H7 (cell line): ENCODE measurements at places on chromosomes 11 and 22.

DNA sequence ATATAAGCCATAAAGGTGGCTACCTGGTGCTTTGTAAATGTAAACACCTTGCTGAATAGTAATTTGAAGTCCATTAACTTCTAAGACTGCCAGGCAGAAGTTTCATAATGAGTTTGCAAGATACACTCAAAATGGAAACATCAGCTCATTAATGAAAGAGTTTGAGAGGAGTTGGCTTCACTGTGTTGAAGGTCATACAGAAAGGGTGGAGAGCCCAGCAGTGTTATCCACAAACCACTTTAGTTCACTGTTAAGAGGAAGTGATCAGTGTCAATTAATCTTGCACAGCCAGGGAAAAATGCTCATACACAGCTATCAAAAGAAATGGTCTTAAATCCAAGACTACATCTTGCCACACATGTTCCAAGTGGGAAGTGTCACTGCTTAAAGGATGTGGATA is 689.4 kb downstream of the JRKL start:
- DNase-seq = no peak

- DNase-seq = no peak
Measured at GRCh38 chr11:131938351-131938751, 567.9 kb downstream of the NTM start.

DNA sequence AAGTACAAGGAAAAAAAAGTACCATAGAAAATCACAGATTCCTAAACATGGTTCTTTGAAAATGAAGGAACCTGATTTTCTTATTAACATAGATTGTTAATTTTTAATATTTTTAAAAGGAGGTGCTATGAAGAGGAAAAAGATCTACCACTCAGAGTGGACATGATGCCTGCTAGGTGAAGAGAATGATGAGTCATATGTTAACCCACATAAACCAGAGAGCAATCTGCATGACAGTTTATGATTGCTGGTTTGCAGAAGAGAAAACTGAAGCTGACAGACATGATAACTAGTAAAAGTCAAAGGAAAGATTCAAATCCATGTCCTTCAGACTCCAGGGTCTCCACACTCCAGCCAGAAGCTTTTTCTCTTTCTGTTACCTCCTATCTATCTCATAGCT is 1231.7 kb downstream of the LRRC4C start:
- no peak for DNase-seq

- DNase-seq = no peak
Measured at GRCh38 chr22:24440270-24440717, 12.9 kb downstream of the ADORA2A start.

GRCh38 chr11:64089027-64089360 is 53.3 kb downstream of the FLRT1 start:
- peak; percentile 61 for DNase-seq

GRCh38 chr11:119027561-119028345 is 2.9 kb downstream of the SLC37A4 start:
- DNase-seq = no peak

DNA sequence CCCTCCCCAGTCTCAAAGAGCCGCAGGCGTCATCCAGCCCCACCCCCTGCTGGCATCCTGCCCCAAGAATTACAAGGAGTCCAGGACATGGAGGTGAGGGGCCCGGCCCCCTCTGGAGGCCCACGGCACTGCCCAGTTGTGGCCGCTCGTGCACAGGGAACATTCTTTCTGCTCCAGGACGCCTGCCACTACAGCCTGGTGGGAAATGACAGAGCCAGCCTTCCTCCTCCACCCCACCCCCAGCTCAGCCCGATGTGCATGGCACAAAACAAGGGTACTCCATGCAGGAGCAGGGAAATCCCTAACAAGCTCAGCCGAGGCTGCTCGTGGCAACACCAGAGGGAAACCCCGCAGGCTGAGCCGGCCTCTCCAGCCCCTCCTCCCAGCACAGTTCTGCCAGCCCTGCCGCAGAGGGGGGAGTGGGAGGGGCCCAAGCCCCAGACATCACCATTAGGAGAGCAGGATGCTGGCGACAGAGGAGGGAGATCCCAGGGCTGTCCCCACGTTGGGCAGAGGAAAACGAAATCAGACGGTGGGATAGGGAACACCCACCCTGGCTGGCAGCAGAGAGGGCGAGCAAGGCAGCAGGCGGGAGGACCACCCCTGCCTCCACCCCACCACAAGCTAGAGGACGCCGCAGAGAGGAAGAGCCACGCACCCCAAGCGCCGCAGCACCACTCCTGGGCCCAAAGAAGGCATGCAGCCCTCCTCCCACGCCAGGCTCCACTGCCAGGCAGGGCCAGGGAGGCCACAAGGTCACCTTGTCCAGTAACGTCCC is 10.0 kb downstream of the IGSF9B start:
- DNase-seq = peak; percentile 92

GRCh38 chr11:27902981-27903624 is 202.8 kb upstream of the BDNF start:
- no peak for DNase-seq

DNA sequence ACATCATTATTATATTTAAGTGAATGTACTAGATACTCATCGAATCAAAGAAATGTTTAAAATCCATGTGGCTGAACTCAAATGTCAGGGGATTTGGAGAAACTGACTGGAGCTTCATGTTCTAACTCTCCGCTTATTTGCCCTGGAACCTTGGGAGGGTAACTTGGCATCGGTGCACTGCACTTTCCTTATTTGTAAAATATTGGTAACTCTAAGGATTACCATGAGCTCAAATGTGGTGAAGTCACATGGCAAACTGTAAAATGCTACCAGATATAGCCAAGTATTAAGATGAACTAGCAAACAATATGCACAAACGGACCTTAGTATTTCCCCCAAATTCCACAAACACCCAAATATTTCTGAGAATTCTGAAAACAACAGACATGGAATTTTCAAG is 75.6 kb downstream of the ETS1 start:
- no peak for DNase-seq

- no peak for DNase-seq
Measured at GRCh38 chr11:44159848-44160721, 64.6 kb downstream of the EXT2 start.

DNA sequence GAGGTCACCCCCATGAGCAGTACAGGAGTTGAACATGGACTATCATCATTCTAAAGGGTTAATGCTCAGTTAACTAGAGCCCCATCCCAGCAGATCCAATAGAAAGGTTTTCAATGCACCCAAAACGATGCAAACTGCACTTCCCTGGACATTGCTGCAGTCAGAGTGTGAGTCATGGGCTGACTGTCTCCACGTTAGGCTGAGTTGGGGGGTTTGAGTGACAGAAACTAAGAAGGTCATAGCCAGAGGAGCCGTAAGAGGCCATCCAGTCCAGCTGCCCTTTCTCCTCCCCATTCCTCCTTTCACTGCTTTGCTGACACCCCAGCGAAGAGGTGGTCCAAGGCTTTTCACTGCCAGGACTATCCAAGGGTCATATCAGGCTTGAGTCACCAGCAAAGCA is 10.5 kb upstream of the OR2AT4 start:
- DNase-seq = no peak

GRCh38 chr11:93000511-93001476 is 31.3 kb downstream of the MTNR1B start:
- DNase-seq = no peak
